Gastroesophageal sphincter (tissue), 4 donors: ENCODE measurements at places on chromosomes 11 and 22. TPM values are rescaled to one million over a fixed set of nuclear protein-coding genes. Genes with fewer than 3 reads are reported as not detected.

The GAL gene
- 10.6 TPM for total RNA-seq

DNA sequence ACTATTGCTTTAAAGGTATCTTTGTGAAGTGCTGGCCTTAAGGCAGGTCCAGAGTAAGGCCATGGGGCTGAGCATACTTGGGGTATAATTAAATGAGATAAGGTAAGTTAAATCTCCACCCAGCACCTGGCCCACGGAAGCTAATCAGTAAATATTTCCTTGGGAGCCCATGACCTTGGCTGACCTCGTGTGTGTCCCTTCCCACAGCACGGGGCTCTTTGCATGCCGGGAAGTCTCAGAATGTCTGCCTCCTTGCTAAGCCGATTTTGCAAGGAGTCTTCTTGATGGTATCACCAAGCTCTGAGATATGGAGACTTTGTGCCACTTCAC lies 46.5 kb downstream of the ADM start:
- no peak for ATAC-seq

The TPST2 gene
- 27.7 TPM for total RNA-seq

- ATAC-seq: peak; percentile 75
These were observed 50.5 kb downstream of the MAPK1 start for GRCh38 chr22:21816787-21817496.

GRCh38 chr22:42279425-42280020 lies 9.1 kb upstream of the TCF20 start:
- ATAC-seq: no peak

The SCUBE1 gene
- total RNA-seq: 49.0 TPM

DNA sequence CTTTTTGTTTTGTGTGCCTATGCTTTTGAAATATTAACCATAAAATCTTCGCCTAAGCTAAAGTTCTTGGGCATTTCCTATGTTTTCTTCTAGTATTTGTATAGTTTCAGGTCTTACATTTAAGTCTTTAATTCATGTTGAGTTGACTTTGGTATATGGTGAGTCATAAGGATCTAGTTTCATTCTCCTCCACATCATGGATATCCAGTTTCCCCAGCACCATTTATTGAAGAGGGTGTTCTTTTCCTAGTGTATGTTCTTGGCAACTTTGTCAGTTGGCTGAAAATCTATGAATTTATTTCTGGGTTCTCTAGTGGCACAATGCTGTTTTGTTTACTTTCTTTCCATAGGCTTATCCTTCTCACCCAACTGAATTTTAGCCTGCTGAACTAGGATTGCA lies 49.0 kb downstream of the CTSC start:
- no peak for ATAC-seq

The CPSF7 gene
- 36.6 TPM for total RNA-seq
